CD4-positive, alpha-beta memory T cell (primary cell): ENCODE measurements at places on chromosomes 3 and 15.

- no peak for DNase-seq
Observed at GRCh38 chr3:119468041-119468440, 722 bp upstream of the POGLUT1 start.

DNA sequence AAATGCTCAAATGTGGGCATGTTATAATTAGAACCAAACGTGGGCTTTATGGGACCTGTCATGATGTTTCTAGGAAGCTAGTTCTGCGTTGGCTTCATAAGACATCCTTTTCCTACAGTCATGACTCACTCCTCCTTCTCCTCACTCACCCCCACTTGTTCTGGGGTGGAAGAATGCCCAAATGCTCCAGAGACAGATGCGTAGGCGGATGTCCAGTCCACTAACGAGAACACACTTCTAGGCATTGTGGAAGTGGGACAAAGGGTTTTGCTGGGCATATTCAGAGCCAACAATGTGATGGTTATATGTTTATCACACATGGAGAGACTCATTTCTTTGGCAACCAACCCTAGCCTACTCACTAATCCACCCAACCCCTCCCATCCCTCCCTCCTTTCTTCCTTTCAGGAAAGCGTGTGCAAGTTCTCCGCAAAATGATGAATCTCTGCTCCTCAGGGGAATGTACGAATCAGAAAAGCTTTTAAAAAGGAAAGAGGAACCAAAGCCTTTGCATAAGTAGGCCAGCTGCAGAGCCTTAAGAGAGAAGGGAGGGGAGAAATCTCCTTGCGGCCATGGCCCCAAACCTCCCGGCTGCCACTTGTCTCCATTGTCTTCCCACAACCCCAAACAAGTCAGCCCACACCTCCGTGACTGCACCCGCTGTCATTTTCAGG lies 123.0 kb upstream of the SPRED1 start:
- DNase-seq, result no peak

- no peak for DNase-seq
Observed at GRCh38 chr3:123685780-123686179, 100.9 kb upstream of the HACD2 start.

DNA sequence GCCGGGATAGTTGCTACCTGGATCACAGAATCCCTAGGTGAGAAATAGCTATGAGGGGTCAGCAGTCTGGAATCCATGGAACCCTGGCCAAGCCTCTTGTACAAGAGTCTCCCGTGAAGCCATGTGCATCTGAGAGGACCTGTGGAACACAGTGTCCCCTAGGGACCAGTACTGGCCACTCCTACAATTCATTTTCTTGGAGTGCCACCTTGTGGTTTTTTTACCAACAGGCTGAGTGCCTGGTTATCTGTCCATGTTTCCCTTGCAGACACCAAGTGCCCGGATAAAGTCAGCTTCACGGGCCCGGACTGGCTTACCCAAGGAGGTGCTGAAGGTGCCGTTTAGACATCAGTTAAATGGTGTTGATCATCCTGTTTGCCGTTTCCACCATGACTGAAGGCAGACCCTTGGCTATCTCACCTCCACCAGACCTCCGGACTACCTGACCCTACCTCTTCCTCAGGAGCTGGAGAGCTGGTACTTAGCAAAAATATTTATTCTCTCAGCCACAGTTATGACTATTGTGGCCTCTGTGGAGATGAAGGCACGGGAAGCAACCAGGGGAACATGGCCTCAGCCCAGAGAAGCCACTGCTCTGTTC lies 93.9 kb downstream of the RBPMS2 start:
- DNase-seq, result no peak

- DNase-seq, result no peak
Observed at GRCh38 chr3:8576841-8577571, 67.6 kb downstream of the SSUH2 start.

- no peak for DNase-seq
Observed at GRCh38 chr3:111976254-111976653, 2.6 kb upstream of the ABHD10 start.

DNA sequence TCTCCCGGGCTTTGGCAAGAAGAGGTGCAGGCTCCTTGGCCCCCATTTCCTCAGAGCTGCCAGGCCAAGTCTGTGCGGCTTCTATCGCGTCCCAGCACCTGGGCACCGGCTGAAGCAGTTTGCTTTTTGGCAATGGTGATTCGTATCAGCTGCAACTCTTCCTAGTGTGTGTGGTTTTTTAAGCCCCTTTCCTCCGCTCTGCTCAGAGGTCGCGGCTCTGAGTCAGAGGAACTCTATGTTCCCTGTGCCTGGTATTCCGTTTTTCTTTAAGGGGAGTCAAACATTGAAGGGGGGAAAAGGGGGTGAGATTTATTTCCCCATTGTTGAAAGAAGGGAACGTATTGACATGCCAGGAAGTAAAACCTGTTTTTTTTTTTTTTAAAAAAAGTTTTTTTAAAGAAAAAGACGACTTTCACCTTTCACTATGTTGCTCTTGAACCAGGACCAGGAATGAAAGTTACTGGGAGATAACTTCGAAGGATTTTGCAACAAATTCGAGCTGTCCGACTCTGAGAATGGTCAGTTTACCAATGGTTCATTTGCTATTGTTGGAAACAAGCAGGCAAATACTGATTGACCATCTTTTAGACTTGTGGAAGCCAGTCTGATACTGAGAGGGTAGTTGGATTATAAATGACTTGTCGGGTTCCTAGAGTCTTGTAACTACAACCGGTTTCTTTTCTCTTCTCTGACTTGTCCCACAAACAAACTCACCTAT lies 1.1 kb downstream of the ARMC8 start:
- peak; percentile 25 for DNase-seq

DNA sequence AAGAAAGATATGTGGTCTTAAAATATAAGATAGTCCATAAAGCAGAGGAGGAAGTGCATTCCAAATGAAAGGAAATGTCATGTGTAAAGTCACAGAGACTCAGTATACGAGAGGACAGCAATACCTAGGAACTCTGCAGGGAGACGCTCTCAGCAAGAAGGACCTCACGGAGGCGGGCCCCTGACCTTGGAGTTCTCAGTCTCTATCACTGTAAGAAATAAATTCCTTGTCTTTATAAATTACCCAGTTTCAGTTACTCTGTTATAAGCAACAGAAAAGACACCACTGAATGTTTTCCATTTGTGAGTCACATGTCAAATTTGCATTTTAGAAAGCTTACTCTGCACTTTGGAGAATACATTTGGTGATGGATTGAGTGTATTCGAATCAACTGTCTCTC lies 140.6 kb downstream of the GBE1 start:
- no peak for DNase-seq
